Smooth muscle cell of bladder (primary cell): ENCODE measurements at places on chromosomes 7 and 10. TPM values are rescaled to one million over a fixed set of nuclear protein-coding genes. Genes with fewer than 3 reads are reported as not detected.

Gene HGF
- 340 and 462 TPM in 2 replicates for total RNA-seq

Gene CUTC
- total RNA-seq = 24.6 and 35.7 TPM in 2 replicates

Gene SLC26A5
- total RNA-seq = not detected in 2 replicates

Gene PON2
- total RNA-seq = 42.0 and 49.5 TPM in 2 replicates
